Cardiac muscle cell (in vitro differentiated cells and primary cell): ENCODE measurements at places on chromosomes 7 and 10. TPM values are rescaled to one million over a fixed set of nuclear protein-coding genes. Genes with fewer than 3 reads are reported as not detected.

Gene VENTX
- not detected in 2 replicates for total RNA-seq

Gene PDZD7
- total RNA-seq = 1.3 and 4.5 TPM in 2 replicates

Gene FAM241B
- total RNA-seq = 8.5 and 13.7 TPM in 2 replicates

Gene ARL3
- 16.3 and 24.5 TPM in 2 replicates for total RNA-seq

Gene FAM25G
- total RNA-seq = not detected in 2 replicates

Gene HBP1
- 55.1 and 56.0 TPM in 2 replicates for total RNA-seq

DNA sequence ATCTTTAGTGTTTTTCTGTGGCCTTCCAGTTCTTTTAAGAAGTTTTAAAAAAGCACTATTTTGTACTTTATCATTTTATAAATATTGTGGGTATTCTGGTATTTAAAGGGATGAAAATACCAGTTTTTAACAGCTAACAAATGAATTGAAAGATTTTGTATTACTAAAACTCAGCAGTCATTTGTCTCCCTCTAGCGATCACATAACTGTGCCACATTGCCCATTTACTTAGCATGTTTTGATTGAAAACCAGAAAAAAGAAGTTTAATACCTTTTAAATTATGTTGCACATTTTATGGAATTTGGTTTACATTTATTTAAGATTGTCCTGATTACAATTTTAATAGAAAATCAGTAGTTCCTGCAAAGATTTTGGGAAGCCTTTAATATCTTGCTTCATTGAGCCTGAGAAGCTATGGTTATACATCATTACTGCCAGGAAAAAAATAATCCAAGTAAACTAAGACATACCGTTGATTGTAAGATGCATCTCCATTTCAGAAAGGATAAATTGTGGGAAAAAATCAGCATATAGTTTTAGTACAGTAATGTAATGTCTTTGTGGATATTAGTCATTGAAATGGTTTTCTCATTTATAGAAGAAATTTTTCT is 34.9 kb downstream of the TAX1BP1 start:
- peak; percentile 70 for DNase-seq

DNA sequence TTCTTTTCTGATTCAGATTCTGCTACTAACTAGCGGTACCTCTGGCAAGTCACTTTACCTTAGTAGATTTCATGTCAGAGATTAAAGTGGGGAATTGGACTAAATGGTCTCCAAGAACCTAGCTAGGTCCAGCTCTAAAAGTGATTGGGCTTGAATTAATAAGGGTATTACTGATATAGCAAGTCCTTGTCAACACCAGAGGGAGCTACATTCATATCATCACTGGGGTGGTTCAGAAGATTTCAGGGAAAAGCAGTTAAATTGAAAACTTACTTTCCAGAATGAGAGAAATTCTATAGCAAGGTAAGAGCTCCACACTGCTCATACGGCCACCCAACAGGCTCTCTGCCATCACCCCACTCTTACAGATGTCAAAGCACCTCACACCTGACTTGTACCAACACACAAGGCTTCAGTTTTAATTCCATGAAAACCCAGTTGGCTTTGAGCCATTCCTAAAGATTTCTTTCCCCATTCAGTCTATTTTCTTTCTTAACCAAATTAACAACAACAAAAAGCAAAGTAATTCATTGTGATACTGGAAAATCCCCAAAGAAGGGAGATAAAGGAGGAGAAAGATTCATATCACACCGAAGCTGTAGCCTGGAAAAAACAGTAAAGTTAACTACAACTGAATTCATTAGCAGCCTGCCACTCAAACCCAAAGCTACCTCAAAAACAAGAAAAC is 38.0 kb upstream of the SPOCK2 start:
- peak; percentile 78 for DNase-seq

DNA sequence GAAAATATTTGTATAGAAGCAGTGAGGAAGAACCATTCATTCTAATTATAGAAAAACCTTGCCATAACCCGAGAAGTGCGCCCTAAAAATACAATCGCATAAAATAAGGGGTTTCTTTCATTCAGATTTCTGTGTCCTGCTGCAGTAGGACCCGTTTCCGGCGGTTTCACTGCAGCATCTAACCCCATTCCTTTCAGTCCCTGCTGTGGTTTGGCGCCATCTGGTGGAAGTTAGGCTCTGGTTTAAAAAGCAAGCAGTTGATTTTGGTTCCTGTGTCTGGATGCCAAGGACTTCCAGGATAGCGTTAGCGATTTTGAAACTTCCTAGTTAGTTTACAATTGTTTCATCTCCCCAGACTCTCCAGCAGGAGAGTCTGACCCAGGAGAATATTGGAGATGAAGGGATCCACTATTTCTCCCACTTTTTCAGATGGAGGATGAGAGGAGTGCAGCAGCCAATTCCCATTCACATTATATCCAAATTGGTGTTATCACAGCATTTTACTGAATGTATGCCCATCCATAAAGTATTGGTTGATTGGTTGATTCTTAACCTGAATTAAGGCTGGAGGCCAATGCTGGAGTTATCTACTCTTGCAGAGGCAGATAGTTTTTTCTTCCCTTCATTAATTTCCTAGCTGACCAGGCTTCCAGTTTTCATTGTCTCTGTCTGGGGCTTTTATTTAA is 128.8 kb upstream of the CACNA2D1 start:
- peak; percentile 90 for DNase-seq

DNA sequence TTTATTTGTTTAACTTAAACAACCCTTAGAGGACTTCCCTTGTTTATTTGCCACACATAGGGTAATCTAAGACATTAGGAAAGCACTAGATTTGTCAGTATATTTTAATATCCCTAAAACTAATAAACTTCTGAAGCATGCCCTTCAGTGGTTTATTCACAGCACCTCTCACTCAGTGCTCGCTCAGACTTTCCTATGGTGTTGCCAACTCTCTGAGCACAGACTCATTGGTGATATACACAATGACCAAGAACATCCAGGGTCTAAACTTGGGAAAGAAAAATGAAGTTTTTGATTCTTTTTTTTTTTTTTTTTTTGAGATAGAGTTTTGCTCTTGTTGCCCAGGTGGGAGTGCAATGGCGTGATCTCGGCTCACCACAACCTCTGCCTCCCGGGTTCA is 82.2 kb downstream of the RAB11FIP2 start:
- no peak for DNase-seq

GRCh38 chr7:2515424-2516193 is 4.0 kb upstream of the LFNG start:
- no peak for DNase-seq

GRCh38 chr10:79101560-79102497 is 33.1 kb downstream of the ZMIZ1 start:
- DNase-seq = peak; percentile 34

DNA sequence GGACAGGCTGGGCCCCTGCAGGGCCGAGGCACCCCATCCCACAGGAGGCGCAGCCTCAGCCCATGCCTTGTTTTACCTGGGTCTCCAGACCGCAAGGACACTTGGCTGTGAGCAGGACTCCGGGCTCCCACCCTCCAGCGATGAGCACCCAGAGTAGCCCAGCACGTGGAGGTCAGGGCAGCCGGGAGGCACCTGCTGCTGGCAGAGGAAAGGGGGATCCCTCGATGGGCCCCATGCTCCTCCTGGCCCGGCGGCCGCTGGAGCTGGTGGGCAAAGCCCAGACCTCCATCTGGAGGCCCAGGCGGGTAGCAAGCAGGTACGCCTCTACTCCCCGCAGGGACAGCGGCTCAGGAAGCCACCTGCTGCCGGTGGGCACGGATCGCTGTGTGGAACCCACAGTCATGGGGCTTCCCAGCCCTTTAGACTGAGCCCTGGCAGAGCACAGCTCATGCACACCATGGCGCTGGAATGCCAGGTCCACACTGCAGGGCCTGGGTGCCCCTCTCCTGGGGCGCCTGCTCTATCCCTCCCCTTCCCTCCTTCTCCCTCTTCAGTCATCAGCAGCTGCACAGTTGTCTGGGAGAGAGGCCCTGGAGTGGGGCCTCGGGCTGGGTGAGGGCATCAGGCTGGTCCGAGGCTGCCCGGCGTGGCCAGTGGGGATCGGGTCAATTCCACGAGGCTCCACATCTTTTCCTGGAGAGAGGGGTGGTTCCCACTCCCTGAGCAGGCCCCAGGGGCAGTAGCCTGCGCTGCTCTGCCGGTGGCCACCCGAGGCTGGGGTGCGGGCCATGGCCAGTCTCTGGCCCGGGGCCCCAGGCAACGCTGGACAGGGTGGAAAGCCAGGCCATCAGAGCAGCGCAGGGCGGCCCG is 65.7 kb downstream of the PWWP2B start:
- no peak for DNase-seq

- no peak for DNase-seq
Observed at GRCh38 chr7:50204581-50204980, 99.9 kb upstream of the IKZF1 start.

DNA sequence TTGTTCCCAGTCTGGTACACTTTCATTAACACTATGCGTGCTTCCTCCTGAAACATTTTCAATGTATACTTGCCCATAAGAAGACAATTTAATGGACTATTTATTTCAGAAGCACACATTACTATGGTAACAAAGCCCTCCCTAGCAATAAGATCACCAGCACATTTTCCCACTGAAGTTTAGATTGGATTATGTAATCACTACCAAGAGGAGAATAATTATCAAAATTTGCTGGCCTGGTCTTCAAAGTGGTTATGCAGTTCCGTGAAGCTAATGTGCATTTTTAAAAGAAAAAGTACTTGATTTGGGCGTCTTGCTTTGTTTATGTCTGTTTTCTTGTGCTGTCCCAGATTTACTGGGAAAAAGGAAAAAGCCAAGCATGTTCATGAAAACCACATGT is 61.9 kb downstream of the AP3M1 start:
- no peak for DNase-seq

DNA sequence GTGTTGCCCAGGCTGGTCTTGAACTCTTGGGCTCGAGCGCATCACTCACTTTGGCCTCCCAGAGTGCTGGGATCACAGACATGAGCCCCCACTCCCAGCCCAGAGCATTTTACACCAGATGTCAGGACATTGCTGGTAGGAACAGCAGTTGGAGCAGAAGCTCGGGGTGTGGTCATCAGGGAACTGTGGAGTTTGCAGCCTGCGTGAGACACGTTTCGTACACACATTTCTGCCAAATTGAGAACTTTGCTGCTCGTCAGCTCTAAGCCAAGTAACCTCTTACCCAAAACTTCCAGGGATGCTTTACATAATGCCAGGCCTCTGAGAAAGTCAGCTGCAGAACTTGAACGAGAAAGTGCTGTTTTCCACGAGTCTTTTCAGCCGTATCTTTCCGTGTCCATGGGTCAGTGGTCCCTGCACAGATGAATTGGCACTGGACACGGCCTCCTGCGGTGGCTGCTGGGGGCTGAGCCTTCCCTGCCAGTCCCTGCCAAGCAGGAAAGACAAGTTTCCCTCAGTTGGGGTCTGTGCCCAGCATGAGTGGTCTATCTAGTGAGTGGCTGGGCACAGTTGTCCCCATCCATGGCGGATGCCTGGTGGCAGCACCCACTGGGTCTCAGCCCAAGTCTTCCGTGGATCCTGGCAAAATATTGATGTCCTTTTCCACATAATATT is 54.4 kb downstream of the DNAJB6 start:
- DNase-seq = no peak

DNA sequence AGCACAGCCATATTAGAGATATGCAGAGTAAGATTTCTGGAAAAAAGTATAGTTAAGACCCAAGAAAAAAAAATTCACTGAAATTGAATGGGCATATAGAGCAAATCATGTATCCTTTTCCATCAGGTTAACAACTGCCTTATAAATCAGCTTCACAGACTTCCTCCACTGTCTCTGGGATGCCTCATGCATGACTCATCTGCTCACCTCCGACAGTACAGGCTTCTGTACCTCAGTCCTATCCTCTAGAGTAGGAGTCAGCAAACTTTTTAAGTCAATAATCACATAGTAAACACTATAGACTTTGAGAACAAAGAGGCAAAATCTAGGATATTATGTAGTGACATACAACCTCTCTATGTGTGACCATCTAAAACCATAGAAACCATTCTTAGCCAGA is 211.6 kb upstream of the SP8 start:
- no peak for DNase-seq

- no peak for DNase-seq
Observed at GRCh38 chr7:496528-497295, 22.9 kb downstream of the PDGFA start.

GRCh38 chr10:11871466-11871865 is 48.3 kb downstream of the PROSER2 start:
- peak; percentile 16 for DNase-seq

- DNase-seq = no peak
Observed at GRCh38 chr7:151124481-151124880, 38.2 kb downstream of the AGAP3 start.

DNA sequence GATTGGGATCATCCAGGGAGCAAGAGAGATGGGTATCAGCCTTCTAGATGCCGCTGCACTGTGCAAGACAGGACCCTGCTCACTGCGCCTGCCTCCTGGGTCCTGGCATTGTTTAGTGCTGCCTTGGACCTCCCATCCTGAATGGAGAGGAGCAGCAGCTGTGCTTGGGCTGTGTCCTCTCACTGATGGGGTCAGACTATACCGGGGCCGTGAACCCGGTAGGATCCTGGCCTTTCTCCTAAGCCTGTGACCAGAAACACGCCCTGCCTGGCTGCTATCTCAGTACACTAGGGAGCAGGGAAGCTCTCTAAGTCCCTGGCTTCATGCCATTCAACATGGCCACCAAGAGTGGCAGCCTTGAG is 309.4 kb upstream of the ZNF32 start:
- no peak for DNase-seq

DNA sequence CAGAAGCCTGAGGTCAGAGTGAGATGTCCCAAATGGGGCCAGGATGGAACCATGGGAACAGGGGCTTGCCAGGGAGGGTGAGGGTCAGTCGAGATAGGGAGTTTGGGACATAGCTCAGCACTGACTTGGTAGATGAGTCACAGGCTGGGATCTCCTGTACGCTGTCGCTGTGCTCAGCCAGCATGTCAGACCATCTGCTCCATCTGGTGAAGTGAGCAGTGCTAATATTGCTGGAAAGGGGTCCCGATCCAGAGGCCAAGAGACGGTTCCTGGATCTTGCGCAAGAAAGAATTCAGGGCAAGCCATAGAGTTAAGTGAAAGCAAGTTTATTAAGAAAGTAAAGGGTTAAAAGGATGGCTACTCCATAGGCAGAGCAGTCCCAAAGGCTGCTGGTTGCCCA is 505.6 kb downstream of the GALNT17 start:
- DNase-seq = peak; percentile 26

GRCh38 chr7:37817591-37817960 is 30.8 kb upstream of the NME8 start:
- DNase-seq = no peak

DNA sequence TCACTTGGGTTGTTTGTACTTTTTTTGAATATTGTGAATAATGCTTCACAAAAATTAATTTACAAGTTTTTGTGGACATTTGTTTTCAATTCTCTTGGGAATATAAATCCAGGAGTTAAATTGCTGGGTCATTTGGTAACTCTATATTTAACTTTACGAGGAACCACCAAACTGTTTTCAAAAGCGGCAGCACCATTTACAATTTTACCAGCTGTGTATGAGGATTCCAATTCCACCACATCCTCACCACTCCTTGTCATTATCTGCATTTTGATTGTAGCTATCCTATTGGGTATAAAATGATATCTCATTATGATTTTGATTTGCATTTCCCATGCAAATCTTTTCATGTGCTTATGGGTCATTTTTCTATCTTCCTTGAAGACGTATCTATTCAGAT is 4.0 kb upstream of the NUDT13 start:
- no peak for DNase-seq

DNA sequence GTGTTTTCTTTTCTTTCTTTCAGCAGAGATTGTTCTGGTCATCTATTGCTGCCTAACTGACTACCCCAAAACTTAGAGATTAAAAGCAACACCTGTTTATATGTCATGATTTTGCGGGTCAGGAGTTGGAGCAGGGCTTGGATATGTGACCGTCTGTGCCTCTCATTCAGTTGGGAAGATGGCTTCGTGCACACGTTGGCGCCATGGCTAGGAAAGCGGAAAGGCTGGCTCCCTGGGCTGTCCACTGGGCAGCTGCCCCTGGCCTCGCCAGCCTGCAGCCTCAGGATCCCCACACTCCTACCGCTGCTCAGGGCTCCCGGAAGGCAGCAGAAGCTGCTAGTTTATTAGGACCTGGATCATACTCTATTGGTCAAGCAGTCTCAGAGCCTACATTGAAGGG is 638.1 kb upstream of the FOXK1 start:
- DNase-seq = no peak
